ENCODE measurements at places on chromosomes 5 and 9.

GRCh38 chr9:126720036-126720435, 84.8 kb upstream of the ZBTB43 start:
- DNase-seq = no peak

GRCh38 chr9:113255438-113255837, 19.9 kb downstream of the CDC26 start:
- DNase-seq = no peak

GRCh38 chr5:73706963-73707362, 81.0 kb downstream of the ARHGEF28 start:
- DNase-seq = no peak

- DNase-seq = no peak
These were observed 24.5 kb downstream of the C9orf152 start for GRCh38 chr9:110183208-110184145.

- DNase-seq = no peak
These were observed 8.5 kb downstream of the EXOSC3 start for GRCh38 chr9:37776328-37776727.

GRCh38 chr5:10339958-10340357, 13.5 kb upstream of the MARCHF6 start:
- no peak for DNase-seq

- DNase-seq = no peak
These were observed 146.5 kb downstream of the CD180 start for GRCh38 chr5:67050125-67050524.

All from activated T-helper 1 cell treated with Interleukin-2 at 50 U/mL for 16 hours (primary cell).